ENCODE measurements at places on chromosomes 4 and X. TPM values are rescaled to one million over a fixed set of nuclear protein-coding genes. Genes with fewer than 3 reads are reported as not detected.

TCP11X2 gene
- 0.40 TPM for total RNA-seq

AFM gene
- not detected for total RNA-seq

CD40LG gene
- total RNA-seq, result not detected

AKAP14 gene
- total RNA-seq, result 1.4 TPM

ASMTL gene
- total RNA-seq, result 43.1 TPM

CFAP47 gene
- 0.45 TPM for total RNA-seq

- DNase-seq, result no peak
These were observed 12.4 kb downstream of the PLP1 start for GRCh38 chrX:103789004-103789403.

- DNase-seq, result no peak
These were observed 5.3 kb downstream of the MPC1L start for GRCh38 chrX:40628506-40628905.

- no peak for DNase-seq
These were observed 5.6 kb downstream of the SORCS2 start for GRCh38 chr4:7197910-7198309.

GRCh38 chr4:115972967-115973366 is 859.5 kb upstream of the NDST4 start:
- DNase-seq, result no peak

GRCh38 chrX:132401935-132402334 is 86.9 kb downstream of the MBNL3 start:
- DNase-seq, result peak; percentile 4

DNA sequence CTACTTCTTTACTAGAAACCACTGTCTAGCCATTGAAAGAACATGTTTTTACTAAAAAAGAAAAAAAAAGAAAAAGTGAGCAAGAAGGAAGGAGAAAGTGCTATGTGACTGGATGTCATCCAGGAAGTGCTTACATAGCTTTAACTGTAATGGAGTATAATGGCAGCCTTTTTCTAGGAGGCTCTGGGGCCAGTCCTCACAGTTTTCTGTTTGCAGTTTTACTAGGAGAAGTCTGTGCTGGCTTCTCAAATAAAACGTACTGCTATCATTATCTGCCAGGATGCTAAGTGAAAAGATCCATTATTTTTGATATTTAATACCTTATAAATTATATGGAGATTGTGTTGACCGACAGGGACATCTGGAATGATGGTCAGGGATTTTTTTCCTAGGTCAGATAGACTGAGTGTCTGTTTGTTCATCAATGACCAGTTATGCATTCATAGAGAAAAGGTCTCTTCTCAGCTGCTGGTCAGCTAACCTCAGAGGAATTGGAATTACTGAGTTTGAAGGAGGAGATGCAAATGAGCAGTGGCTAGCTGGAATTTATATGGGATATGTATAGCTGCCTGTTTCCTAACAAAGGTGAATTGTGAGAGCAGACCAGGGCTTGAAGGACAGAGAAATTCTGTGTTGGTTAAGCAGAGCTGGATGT is 21.7 kb downstream of the LPAR4 start:
- no peak for DNase-seq

DNA sequence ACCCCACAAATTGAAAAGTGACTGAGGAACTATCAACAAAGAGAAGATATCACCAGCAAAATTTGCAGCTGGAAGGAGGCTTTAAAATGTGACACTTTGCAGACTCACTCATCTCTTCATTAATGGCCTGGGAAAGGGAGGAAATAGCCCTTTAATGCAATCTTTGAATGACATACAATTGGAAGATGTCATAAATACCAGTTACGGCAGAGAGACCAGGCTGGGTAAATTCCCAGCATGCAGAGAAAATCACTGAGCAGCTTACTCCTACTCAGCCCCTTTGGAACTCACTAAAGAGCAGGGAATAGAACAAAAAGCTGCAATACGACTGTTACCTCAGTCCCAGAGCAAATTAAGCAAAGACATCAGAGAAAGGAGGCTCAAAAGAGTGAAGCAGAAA is 238.9 kb downstream of the HS3ST1 start:
- DNase-seq, result no peak

DNA sequence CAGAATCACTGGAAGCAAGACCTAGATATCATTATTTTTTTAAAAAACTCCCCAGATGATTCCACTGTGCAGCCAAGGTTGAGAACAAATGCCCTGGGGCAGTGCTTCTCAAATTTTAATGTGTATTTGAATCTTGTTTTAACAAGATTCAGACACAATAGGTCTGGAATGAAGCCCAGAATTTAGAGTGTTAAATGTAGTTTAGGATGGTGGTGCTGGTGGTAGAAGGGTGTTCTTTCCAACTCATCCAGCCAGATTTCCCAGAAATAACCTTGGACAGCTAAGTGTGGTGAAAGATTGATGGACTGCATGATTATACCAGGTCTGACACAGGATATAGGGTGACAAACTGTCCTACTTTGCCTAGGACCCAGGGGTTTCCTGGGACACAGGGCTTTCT is 120.1 kb upstream of the MED14 start:
- peak; percentile 59 for DNase-seq

DNA sequence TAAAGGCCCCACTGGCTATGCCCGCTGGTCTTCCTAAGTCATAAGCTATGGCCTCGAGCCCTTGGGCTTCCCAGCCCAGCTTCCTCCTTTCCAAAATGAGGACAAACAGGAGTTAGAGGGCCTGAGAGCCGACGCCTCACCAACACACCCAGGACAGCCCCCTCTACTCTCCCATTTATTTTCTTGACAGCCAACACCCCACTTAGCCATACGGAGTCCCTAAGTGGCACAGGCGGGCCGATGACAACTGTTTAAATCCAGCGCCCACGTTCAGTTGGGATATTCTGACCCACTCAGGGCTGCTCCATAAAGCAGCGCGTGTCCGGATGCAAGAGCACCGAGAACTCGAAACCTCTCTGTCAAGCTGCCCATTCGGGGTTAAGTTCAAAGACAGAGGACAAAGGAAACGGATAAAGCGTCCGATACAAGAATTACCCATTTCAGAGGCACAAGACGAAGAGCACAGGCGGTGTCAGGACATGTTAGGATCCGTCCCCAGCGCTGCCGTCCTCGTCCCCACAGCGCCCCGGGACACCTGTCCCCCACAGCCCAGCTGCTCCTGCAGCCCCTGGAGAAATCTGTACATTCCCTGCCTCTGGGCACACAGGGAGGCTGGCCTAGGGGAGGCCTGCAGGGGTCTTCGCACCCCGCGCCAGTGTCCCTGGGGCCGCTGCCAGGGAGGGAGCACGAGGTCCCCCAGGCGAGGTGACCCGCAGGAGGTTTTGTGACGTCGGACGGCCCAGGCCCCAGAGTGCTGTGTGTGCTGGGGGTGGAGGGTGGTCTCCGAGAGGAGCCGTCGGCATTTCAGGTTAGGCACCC is 1.2 kb downstream of the PRKX start:
- no peak for DNase-seq

DNA sequence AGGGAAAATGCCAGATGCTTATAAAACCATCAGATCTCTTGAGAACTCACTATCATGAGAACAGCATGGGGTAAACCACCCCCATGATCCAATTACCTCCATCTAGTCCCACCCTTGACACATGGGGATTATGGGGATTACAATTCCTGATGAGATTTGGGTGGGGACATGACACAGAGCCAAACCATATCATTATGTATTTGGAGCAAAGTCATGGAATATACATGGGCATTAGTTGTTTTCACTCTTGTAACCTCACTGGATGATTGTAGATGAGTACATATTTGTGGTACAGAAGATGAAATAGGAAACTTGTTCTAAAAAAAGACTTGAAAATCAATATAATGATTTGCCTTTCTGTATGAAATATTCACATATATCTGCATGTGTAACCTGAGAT is 674.5 kb upstream of the BOD1L1 start:
- no peak for DNase-seq

DNA sequence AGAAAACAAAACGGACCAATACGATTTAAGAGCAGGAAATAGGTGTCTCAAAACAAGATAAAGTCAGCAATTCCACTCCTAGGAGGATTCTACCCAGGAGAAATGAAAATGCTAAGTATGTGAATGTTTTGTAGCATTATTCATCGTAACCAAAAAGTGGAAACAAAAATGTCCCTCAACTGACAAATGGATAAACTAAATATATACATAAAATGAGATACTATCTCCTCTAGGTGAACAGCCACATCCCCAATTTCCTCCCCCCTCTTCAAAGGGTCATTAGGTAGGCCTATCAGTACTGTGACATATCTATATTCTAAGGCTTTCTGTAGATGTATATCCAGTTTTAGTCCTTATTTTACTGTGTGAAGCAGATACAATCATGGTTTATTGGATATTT is 18.0 kb downstream of the DDX3X start:
- no peak for DNase-seq

- no peak for DNase-seq
These were observed 27.5 kb downstream of the ENPEP start for GRCh38 chr4:110503270-110504083.

GRCh38 chr4:153318696-153319320 is 25.7 kb upstream of the MND1 start:
- peak; percentile 39 for DNase-seq

Data from prostate gland (tissue), 2 donors.